ENCODE measurements at places on chromosomes 6 and 20.

DNA sequence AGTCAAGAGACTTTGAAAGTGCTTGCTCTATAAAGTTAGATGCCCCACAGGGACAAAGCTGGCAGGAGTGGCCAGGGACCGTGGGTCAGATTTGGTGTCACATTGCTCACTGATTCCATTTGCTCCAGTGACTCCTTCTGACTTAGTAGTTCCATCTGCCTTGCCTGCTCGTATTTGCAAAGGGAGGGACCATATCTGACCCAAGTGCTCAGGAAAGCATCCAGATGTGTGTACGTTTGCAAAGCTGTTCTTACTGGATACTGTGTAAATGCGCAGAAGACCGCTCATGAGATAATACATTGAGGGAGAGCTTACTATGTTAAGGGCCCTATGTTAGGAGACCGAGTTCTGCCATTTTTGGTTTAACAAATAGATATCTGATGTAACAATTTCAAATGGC is 21.2 kb upstream of the CCN6 start:
- DNase-seq: no peak

DNA sequence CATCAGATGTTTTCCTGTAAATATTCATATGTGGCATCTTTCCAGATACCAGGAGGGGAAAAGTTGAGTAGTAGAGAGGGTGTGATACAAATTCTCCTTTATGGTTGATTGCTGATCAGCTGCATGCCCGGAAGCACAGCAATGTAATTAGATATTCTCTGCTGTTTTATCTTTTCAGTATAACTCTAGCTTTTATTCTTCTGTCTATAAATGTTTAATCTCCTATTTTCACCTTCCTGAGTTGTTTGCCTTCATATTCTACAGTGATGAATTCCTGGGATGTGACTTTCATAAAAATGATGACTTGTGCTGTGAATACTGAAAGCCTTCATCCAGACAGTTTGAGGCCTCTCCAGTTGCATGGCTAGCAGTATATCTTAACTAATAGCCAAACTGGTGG is 53.7 kb downstream of the SH3BGRL2 start:
- DNase-seq: no peak

GRCh38 chr20:37349517-37350491 is 3.9 kb downstream of the SRC start:
- no peak for DNase-seq

GRCh38 chr20:35648836-35649235 is 15.9 kb downstream of the CPNE1 start:
- no peak for DNase-seq

- no peak for DNase-seq
Observed at GRCh38 chr6:161228921-161229591, 44.8 kb downstream of the AGPAT4 start.

DNA sequence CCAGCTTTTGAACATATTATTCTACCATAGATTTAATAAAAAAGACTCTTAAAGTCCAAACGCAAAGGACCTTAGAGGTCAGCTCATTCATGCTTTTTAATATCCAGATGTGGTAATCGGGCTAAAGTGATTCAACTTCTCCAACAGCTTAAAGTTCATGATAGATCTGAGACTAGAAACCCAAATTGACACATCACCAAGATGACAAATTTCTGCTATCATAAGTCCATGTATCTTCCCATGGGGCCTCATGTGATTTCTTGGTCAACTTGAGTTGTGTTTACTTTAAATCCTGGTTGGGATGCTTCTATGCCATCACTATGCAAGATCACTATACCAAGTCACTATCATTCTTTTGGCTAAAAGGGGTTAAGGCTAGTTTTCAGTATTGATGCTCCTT is 56.0 kb downstream of the SLC24A3 start:
- DNase-seq: no peak

DNA sequence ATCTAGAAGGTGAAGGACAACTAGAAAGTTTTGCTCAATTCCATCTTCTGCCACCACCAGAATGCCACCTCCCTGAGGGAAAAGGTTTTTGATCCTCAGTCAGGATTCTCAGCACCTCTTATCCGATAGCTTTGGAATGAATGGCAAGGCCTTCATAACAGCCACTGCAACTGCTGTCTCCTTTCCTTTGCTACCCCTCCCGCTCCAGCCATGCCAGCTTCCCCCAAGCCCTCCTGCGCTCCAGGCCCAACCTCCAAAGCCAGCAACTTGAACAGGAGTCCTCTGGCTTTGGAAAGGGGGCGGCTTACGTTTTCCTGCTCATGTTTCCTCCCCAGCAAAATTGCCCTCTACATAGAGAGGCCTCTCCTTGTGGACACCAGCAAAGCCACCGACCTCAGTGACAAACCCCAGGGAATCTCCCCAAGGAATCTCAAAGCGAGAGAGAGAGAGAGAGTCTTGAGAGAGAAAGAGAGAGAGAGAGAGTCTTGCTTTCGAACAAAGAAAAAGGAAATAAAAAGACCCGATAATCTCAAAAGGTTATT is 420 bp upstream of the BTN2A1 start:
- no peak for DNase-seq

Measured in left renal cortex interstitium (tissue), 4 donors.